Panc1 (cell line): ENCODE measurements at places on chromosomes 3 and 15.

DNA sequence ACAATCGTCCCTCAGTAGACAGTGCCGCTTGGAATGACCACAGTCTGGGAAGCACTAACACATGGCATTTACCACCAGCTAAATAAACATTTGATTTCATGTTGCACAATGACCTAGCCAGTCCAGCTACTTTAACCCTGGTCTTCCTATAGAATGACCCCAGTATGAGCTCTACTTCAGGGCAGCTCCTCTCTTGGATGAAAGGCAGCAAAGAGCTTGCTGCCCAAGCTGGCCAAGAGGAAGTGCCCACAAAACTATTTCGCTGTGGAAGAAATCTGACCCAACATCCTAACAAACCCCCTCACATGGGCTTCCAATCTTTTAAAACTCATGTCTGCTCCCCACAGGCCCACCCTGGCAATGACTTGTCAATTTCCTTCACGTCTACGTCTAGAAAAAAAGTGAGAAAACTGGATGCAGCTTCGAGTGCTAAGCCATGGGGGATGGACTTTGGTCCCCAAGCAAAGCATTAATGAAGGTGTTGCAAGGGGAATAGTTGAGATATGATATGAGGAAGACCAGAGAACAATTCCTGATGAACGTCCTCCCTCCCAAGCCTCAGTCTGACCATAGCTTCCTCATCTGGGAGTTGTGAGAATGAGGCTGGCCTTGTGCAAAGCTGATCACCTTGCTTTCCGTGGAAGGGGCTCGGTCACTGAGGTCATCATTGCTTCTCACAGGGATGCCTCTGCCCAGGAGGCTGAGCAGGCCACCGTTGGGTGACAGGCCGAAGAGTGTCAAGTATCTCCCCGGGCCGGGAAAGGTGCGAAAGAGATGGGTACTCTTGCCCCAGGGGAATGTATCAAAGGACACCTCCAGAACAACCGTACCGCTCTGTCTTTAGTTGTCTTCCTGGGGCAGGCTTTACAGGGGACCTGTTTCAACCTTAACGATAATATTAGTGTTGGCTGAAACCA is 964 bp downstream of the SLC25A20 start:
- DNase-seq = no peak

DNA sequence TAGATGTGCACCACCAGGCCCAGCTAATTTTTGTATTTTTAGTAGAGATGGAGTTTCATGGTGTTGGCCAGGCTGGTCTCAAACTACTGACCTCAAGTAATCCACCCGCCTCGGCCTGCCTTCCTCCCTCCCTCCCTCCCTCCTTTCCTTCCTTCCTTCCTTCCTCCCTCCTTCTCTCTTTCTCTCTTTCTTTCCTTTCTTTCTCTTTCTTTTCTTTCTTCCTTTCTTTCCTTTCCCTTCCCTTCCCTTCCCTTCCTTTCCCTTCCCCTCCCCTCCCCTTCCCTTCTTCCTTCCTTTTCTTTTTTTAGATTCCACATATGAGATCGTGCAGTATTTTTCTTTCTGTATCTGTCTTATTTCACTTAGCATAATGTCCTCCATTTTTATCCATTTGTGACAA is 81.3 kb downstream of the FAM81A start:
- no peak for DNase-seq

- no peak for DNase-seq
Measured at GRCh38 chr15:42134617-42135245, 21.7 kb downstream of the PLA2G4F start.

- DNase-seq = no peak
Measured at GRCh38 chr3:138850151-138850550, 15.4 kb upstream of the PIK3CB start.

DNA sequence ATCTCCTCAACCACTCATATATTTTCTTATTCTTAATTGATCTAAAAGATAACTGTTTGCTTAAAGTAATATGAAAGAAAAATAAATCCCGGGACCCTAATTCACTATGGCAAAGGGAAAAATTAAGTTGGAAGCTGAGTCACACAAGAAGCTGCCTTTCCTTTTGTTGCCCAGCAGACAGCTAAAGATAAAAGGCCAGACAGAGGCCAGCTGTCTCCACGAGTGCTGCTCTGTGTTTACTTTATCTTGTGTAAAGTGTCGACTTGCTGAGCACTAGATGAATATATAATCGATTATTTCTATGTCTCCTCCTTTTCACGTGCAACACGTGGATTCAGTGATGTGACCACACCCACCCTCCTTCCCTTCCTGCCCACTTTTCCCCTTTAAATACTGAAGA is 52.8 kb upstream of the NSMCE3 start:
- no peak for DNase-seq

DNA sequence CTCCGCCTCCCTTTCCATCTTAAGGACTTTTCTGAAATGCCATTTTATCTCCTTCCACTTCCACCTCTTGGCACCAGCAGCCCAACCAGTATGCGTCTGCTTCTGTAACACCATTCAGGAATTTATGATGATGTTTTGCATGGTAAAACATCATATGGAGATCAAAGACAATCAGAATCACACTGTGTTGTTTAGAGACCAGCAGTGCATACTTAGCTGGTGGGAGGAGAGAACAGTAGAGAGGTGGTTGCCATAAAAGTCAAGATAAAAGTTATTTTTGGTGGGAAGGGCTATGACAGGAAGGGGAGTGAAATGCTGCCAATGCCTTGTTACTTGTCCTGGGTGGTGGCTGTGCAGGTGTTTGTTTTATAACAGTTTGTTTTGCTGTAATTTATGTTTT is 268.0 kb downstream of the OPA1 start:
- DNase-seq = no peak

DNA sequence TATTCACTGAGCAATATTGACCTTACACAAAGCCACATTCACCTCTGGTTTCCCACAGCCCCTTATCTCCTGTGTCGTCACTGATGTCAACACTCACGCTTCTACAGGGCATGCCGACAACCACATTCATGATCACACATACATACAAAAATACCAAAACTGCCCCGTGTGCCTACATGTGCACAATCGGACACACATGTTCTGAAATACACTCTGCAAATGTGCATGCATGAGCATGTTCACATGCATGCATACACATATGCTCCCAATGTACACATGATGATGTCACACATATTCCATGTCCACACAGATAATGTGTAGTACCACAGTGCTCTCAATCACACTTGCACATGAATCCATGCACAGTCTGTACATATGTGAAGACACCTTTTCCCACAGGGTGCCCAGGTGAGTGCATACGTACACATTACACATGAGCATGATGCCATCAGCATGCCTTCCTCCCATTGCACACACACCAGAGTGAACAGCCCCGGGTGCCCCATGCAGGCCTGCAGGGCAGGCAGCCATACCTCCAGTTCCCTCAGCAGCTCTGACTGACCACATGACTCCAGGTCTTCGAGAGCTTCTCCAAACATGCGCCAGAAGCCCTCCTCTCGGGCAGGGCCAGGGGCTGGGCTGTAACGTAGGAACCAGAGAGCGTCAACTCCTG is 37.0 kb downstream of the GRIP2 start:
- no peak for DNase-seq

DNA sequence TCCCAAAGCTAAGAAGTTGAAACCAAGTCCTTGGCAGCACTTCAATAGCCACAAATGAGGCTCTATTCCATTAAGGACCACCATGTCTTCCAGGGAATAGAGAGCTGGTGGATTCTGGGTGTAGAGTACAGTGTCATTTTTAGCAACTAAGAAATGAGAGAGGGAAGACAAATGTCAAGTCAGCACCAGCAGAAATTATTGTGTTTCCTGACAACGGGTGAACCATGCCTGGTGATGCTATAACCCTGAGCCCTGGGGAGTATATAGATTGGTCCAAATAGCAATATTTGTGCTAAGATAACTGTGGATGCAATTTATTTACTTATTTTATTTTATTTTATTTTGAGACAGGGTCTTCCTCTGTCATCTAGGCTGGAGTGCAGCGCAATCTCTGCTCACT is 305.6 kb upstream of the WNT5A start:
- DNase-seq = no peak

DNA sequence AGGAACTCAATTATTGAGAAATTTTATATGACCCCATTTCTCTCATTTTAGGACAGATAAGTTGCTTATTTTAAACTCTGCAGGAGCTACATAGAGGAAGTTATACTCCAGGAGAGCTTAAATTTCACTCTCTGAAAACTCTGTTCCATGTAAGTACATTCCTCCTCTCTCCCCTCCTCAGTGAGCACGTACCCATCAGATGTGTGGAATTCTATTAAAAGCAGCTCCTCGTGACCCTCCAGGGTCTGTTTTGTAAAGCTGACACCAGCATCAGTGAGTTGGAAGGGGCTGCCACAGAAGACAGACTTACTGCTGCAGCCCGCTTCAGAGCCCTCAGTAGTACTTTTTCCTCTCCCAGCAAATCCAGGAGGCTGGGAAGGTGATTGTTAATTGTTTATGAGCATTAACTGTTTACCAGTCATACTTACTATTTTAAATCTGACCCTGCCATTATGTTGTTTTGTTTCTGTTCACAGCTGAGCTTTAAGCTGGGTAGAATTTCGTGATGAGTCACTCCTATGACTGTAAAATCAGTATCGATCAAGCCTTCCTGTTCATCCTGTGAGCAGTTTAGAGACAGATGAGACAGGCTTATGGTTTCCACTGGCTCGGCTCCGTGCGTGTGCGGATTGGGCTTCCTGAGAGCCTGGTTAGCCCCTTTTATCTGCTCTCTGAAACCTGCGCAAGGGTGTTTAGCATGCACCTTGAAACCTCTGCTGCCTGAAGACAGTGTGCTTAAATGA is 20.4 kb downstream of the IGF1R start:
- no peak for DNase-seq

GRCh38 chr3:176375519-176375918 is 821.8 kb downstream of the TBL1XR1 start:
- no peak for DNase-seq

- DNase-seq = no peak
Measured at GRCh38 chr3:189849262-189849661, 218.1 kb downstream of the TP63 start.

DNA sequence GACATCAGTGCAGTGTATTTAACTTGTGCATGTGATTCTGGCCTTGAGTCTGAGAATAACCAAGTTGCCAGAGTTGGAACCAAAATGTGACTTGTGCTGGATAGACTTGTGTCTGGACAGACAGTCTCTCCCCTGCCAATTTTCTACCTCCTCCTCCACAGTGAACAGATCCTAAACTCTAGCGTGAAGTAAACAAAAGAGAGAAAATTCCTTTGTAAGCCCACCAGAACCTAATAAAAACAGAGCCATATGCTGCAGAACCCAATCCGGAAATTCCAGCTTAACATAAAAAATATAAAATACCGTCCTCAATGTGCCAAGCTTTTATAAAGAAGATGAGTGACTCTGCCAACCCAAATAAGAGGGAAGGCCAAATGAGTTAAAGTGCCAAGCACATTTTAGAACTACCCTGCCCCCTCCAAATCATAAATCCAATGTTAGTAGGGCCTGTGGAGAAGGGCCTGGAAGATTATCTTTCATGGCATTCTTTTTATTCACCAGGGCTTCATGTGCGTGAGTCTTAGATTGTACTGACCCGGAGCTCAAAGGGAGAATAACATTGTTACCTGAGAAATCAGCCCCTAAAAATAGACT is 344.6 kb upstream of the PROK2 start:
- no peak for DNase-seq

GRCh38 chr15:69454953-69455352 is 2.3 kb downstream of the RPLP1 start:
- DNase-seq = no peak

DNA sequence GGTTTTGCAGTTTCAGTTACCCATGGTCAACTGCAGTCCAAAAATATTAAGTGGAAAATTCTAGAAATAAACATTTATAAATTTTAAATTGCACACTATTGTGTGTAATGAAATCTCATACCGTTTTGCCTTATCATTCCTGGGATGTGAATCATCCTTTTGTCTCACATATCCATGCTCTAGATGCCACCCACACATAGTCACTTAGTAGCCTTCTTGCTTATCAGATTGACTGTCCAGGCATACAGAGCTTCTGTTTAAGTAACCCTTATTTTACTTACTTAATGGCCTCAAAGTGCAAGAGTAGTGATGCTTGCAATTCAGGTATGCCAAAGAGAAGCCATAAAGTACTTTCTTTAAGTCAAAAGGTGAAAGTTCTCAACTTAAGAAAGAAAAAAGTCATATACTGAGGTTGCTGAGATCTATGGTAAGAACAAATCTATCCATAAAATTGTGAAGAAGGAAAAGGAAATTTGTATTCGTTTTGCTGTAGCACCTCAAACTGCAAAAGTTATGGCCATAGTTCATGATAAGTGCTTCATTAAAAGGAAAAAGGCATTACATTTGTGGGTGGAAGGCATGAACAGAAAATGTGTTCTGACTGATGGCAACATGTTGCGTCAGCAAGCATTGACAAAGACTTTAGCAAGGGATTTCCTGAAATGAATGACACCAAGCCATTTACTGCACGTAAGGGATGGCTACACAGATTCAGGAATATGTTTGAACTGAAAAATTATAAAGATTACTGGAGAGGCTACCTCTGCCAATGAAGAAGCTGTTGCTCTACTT is 43.8 kb downstream of the SPATA16 start:
- DNase-seq = no peak
